Lung microvascular endothelial cell (primary cell): ENCODE measurements at places on chromosomes 12 and 14. TPM values are rescaled to one million over a fixed set of nuclear protein-coding genes. Genes with fewer than 3 reads are reported as not detected.

- DNase-seq = no peak
These were observed 26.6 kb upstream of the DYRK2 start for GRCh38 chr12:67621926-67622325.

DNA sequence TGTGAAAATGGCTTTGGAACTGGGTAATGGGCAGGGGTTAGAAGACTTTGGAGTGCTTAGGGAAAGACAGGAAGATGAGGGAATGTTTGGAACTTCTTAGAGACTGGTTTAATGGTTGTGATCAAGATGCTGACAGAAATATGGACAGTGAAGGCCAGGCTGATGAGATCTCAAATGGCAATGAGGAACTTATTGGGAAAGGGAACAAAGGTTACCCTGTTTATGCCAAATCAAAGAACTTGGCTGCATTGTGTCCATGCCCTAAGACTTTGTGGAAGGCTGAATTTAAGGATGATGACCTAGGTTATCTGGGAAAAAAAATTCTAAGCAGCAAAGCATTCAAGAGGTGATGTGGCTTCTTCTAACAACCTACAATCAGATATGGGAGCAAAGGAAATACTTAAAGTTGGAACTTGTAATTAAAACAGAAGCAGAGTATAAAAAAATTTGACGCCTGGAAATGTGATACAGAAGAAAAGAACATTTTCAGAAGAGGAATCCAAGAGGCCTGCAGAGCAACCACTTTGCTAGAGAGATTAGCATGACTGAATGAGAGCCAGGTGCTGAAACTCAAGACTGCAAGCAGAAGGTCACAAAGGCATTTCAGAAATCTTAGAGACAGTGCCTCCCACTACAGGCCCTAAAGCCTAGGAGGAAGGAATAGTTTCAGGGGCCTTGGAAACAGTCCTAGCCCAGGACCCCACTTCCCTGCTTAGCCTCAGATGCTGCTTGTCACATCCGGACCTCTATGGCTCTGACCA, 65.6 kb upstream of the FLRT2 start:
- no peak for DNase-seq

The KCNK10 gene
- not detected in 2 replicates for total RNA-seq

DNA sequence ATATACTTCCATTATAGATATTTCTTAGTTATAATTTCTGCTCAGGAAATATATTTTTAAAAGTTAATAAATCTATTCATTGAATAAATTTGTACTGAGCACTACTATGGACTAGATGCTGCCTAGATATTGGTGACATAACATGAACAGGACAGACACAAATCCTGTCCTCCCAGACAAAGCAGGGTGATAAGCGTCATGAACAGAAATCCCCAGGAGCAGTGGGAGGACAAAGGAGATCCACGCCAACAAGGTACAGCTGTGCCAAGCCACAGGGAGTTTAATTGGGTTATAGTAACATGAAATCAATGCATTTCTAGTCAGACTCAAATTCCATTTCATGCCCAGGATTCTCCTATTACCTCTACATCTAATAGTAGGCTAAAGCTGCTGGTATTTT, 171.8 kb upstream of the CPNE8 start:
- DNase-seq = no peak

- no peak for DNase-seq
These were observed 33.6 kb upstream of the HIF1A start for GRCh38 chr14:61661471-61662400.
